Sigmoid colon (tissue), 7 donors: ENCODE measurements at places on chromosomes 4 and X. TPM values are rescaled to one million over a fixed set of nuclear protein-coding genes. Genes with fewer than 3 reads are reported as not detected.

CT45A10 gene
- polyA plus RNA-seq: not detected

TBC1D1 gene
- polyA plus RNA-seq: 31.2 TPM

- H3K4me1 ChIP-seq: no peaks in the 10 kb centered on the region
- H3K36me3 ChIP-seq: no peaks in the 10 kb centered on the region
- H3K27me3 ChIP-seq: no peaks in the 10 kb centered on the region
Measured at GRCh38 chrX:105190252-105190853, 30.1 kb downstream of the TEX13A start.

SERPINA7 gene
- polyA plus RNA-seq: not detected

PASD1 gene
- not detected for polyA plus RNA-seq

DNA sequence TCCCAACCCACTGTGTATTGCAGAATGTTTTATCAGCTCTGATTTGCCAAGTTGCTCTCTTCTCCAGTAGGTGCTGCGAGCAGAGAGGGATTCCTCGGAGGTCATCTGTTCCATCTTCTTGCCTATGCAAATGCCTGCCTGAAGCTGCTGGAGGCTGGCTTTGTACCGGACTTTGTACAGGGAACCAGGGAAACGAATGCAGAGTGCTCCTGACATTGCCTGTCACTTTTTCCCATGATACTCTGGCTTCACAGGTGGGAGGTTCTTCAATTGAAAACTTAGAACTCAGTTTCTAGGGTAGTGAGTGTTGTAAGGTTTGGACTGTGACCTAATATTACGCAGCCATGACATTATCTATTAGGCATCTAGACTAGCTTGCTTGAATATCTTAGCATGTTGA lies 24.9 kb downstream of the AR start:
- no peaks in the 10 kb centered on the region for H3K27me3 ChIP-seq
- no peak for DNase-seq
- no peaks in the 10 kb centered on the region for H3K36me3 ChIP-seq
- no peak overlapping the region for H3K4me3 ChIP-seq
- H3K4me1 ChIP-seq: peaks cover under 1% of the 10 kb centered on the region

DNA sequence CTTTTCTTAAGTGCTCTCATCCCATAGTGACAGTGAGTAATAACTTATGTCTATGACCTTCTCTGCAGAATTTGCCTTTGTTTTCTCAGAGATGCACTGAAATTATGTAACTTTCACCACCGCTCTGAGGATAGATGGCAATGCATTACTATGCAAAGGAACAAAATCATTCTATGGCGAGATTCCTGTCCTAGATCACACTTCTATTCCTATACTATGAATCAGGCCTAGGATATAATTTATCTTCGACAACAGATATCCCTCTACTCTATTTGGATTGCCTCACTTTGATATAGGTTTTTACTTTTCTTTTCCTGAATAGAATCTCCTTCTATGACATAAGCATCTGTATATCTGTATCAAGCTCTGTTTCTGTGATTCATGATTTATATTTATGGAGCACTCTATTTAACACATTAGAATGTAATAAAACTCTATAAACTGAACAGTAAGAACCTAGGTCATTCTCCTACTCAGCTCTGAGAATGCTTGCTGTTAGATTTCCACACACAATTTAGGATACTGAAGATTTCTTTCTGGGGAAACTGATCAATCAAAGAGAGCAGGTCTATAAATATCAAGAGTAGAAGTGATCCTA lies 1082.3 kb upstream of the ADGRL3 start:
- no peaks in the 10 kb centered on the region for H3K27me3 ChIP-seq
- no peak overlapping the region for H3K4me3 ChIP-seq
- H3K36me3 ChIP-seq: no peaks in the 10 kb centered on the region
- no peaks in the 10 kb centered on the region for H3K4me1 ChIP-seq
- H3K27ac ChIP-seq: no peak overlapping the region

DNA sequence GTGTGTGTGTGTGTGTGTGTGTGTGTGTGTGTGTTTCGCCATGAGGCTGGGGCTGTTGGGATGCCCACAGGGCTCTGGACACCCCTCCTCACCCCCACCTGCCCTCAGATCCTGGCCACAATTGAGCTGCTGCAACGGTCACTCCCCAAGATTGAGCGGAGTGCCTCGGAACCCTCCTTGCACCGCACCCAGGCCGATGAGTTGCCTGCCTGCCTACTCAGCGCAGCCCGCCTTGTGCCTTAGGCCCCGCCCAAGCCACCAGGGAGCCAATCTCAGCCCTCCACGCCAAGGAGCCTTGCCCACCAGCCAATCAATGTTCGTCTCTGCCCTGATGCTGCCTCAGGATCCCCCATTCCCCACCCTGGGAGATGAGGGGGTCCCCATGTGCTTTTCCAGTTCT lies 10.2 kb downstream of the ARAF start:
- no peaks in the 10 kb centered on the region for H3K27me3 ChIP-seq
- DNase-seq: no peak
- H3K4me1 ChIP-seq: peaks cover 13% of the 10 kb centered on the region
- H3K36me3 ChIP-seq: peaks cover 26% of the 10 kb centered on the region
- H3K27ac ChIP-seq: no peak overlapping the region

DNA sequence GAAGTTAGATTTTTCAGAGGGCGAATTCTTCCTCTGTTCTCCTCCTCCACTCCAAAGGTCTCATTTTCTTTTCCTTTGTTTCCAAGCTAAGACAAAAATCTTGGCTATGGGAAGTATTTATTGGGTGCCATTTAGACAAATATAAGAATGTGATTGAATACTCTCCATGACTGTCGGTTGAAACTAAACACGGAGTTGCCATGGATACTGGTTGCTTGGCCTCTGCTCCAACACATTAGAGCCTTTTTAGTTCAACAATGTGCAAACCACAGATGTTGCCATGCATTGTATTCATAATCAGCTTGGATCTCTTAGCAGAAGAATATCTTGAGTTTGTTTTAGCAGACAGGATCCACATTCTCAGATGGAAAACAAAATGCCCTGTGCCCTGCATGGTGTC lies 366.5 kb upstream of the LCORL start:
- H3K4me3 ChIP-seq: no peak overlapping the region
- H3K27ac ChIP-seq: no peak overlapping the region
- H3K4me1 ChIP-seq: no peaks in the 10 kb centered on the region
- no peaks in the 10 kb centered on the region for H3K27me3 ChIP-seq
- no peak for DNase-seq

- H3K4me1 ChIP-seq: no peaks in the 10 kb centered on the region
- no peaks in the 10 kb centered on the region for H3K36me3 ChIP-seq
- no peak for DNase-seq
Measured at GRCh38 chr4:55157559-55158277, 32.3 kb upstream of the KDR start.

TRPC3 gene
- polyA plus RNA-seq: not detected

TASL gene
- polyA plus RNA-seq: 1.8 TPM

- no peak overlapping the region for H3K4me3 ChIP-seq
- no peaks in the 10 kb centered on the region for H3K27me3 ChIP-seq
- no peaks in the 10 kb centered on the region for H3K36me3 ChIP-seq
- DNase-seq: peak; percentile 70
- no peak overlapping the region for H3K27ac ChIP-seq
Measured at GRCh38 chr4:52869196-52869595, 7.1 kb downstream of the RASL11B start.

DNA sequence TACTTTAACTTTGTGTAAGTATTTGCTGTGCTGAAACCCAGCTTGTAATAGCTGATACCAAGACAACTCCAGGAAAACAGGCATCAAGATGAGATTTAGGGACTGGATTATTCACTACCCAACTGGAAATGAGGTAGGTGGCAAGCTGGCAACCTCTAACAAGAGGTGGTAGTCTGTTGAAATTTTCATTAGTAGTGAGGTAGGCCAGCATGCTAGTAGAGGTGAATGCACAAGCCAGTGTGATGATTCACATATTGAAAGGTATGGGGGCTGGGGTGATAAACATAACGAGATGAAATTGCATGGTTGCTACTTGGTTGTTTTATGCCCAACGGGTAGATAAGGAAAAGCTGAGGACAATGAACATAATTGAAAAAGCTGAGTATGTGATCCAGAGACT lies 8.5 kb upstream of the TMPRSS11D start:
- no peaks in the 10 kb centered on the region for H3K4me1 ChIP-seq
- DNase-seq: no peak

DNA sequence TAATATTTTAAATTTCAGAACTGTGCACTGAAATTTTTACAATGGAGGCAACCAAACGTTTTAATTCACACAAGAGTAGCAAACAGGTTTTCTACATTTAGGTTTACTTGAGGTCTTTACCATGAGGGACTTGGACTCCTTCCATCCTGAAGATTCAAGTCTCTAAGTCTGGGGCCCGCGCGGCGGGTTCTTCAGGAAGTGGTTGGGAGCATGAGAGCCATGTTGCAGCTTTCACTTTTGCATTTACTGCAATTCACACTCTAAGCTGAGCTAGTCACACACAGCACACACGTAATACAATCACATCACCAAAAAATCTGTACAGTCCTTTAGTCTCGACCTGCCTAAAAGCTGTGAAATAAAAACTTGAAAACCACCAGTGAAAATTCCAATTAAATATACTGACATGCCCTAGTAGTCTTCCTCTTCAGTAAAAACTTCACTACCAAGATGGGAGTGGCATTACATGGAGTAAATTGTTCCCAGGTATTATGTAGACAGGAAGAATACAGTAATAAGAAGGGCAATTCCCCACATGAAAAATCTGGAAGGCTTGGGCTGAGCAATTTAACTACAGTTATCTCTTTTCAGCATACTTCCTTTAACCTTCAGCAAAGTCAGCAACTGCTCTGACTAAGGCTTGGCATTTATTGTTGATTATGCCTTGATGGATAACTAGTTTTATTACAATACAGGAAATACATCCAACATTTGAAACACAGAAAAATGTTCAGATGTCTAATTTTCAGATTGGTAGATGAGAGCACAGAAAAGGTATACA lies 571.1 kb upstream of the DIPK2B start:
- no peaks in the 10 kb centered on the region for H3K36me3 ChIP-seq
- H3K4me3 ChIP-seq: no peak overlapping the region
- no peaks in the 10 kb centered on the region for H3K27me3 ChIP-seq
- DNase-seq: no peak
- H3K4me1 ChIP-seq: peaks cover 5% of the 10 kb centered on the region
- peak overlapping the region; percentile 75 for H3K27ac ChIP-seq

DNA sequence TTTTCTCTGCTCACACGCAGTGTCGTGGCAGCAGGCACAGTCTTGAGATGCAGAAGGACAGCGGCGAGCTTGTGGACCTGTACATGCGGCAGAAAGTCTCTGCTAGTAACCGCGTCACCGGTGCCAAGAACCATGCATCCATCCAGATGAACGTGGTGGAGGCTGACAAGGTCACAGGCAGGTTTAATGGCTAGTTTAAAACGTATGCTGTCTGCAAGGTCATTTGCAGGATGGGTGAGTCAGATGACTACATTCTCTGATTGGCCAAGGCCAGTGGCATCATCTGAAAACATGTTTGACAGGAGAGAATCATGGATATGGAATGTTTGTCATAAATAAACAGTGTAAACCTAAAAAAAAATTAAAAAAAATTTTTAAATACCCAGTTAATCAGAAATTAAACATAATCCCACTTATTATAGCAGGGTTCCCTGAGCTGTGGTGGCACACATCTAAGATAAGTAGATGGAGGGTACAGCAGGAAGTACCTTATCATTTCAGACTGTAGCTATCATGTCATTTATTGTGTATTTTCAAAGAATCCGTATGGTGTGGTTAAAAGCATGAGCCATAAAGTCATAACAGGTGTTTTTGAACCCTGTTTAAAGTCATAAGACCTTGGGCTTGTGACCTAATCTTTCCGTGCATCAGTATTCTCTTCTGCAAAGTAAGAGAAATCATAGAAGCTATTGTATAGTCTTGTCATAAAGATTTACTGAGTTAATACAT lies 7.5 kb upstream of the BMP2K start:
- no peaks in the 10 kb centered on the region for H3K36me3 ChIP-seq
- H3K27me3 ChIP-seq: no peaks in the 10 kb centered on the region
- H3K4me1 ChIP-seq: no peaks in the 10 kb centered on the region

DNA sequence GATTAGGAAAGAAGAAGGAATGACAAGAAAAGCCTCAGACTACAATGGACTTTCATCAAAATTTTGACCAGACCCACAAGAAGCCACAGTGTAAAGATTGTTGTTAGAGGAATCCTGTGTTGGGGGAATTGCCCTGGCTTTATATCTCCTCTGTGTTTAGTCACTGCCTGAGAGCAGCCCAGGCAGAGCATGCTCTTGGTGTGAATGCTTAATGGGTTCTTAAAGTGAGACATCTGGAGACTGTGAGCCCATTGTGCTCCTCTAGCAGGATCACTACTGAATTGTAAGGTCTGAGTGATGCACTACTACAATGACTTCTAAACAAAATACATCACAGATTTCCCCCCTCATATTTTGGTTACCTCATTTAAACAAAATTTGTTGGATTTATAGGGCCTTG lies 1860.5 kb upstream of the ADGRL3 start:
- H3K36me3 ChIP-seq: no peaks in the 10 kb centered on the region
- H3K27me3 ChIP-seq: no peaks in the 10 kb centered on the region
- H3K27ac ChIP-seq: no peak overlapping the region
- H3K4me3 ChIP-seq: no peak overlapping the region

GRCh38 chr4:136078976-136079375 lies 1453.3 kb downstream of the PCDH18 start:
- no peaks in the 10 kb centered on the region for H3K36me3 ChIP-seq
- no peak overlapping the region for H3K27ac ChIP-seq
- H3K4me1 ChIP-seq: no peaks in the 10 kb centered on the region

NPY1R gene
- 7.2 TPM for polyA plus RNA-seq

MSANTD1 gene
- 0.44 TPM for polyA plus RNA-seq

DNA sequence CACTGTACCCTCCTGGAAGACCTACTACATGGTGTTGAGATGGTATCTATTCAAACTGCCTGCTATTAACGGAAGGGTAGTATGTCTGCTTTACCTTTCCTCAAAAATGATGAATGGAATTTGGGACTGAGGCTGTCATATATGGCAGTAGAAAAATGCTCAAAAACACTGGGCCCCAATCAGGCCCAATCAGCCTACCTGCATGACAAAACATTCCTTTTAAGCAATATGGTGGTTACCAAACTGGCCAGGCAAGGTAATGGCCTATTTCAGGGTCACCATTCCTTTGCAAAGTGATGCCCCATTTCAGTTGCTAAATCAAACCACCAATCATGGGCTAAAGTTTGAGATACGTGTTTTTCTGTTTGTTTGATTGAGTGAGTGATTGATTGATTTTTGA lies 14.9 kb downstream of the RNF150 start:
- H3K27ac ChIP-seq: no peak overlapping the region
- H3K27me3 ChIP-seq: no peaks in the 10 kb centered on the region

DNA sequence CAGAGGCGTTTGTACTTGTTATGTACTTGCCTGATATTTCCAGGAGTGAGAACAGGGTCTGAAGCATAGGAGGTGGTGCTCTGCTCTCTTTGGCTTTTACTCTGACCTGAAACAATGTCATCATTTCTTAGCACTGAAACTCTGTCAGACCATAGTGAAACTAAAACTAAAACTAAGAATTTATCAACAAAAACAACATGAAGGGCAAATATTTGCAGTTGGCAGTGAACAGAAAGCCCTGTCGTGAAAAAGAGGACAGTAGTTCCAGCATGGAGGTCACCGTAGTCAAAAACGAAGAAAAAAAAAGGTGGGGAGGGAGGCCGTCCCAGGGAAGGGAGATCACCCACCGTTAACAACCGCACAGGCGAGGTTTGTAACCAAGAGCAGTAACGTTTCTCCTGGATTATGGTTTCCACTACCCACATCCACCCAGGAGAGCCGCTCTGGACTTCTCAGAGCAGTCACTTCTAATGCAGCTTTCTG lies 97.5 kb downstream of the ANK2 start:
- DNase-seq: no peak
- H3K27ac ChIP-seq: peak overlapping the region; percentile 35
- H3K4me3 ChIP-seq: no peak overlapping the region
- H3K27me3 ChIP-seq: no peaks in the 10 kb centered on the region
- H3K4me1 ChIP-seq: no peaks in the 10 kb centered on the region
- H3K36me3 ChIP-seq: no peaks in the 10 kb centered on the region
